ENCODE measurements at places on chromosomes 1 and 21. TPM values are rescaled to one million over a fixed set of nuclear protein-coding genes. Genes with fewer than 3 reads are reported as not detected.

- no peak for DNase-seq
Measured at GRCh38 chr1:206836111-206836510, 29.3 kb upstream of the IL20 start.

ATP1A4 gene
- total RNA-seq, result not detected

DNA sequence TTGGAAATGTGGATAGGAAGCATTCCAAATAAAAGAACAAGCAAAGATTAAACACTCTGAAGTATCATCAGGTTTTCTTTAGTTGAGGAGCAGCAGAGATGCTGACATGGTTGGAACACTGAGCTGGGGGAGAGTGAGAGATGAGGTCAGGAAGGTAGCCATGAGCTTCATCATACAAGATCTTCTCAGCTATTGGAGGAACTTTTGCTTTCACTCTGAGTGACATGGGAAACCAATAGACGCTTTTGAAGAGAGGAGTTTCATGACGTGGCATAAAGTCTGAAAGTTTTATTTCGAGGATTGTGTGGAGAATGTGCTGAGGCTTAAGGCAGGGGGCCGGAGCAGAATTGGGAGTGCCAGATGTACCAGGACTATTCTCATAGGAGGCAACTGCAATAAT is 616.2 kb upstream of the CAMK1G start:
- no peak for DNase-seq

TMEM69 gene
- 29.1 TPM for total RNA-seq

DNA sequence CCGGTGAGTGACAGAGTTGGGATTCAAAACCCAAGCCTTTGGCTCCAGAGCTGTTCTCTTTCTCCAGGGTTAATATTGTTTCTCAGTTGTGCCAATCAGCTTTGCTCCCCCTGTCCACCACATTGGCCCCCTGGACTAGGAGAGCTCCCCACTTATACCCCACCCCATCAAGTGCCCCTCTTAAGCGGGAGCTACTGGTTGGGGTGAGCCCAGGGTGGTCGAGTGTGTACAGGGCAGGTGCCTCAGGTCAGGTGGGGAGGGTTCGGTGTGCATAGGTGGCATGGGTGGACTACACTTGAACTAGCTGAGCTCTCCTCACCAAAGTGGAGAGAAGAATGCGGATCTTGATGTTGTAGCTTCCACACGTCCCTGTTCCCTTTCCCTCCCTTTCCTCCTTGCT is 14.2 kb downstream of the KCNA2 start:
- DNase-seq, result no peak

DNA sequence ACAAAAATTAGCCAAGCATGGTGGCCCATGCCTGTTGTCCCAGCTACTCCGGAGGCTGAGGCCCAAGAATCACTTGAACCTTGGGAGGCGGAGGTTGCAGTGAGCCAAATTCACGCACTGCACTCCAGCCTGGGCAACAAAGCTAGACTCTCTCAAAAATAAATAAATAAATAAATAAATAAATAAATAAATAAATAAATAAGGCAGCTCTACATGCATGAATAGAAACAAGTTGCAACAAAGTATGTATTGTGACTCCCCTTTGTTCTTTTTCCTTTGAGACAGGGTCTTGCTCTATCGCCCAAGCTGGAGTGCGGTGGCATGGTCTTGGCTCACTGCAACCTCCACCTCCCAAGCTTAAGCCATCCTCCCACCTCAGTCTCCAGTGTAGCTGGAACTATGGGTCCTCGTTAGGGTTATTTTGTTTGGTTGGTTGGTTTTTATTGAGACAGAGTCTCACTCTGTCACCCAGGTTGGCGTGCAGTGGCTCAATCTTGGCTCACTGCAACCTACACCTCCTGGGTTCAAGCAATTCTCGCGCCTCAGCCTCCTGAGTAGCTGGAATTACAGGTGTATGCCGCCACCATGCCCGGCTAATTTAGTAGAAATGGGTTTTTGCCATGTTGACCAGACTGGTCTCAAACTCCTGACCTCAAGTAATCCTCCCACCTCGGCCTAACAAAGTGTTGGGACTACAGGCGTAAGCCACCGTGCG is 8.0 kb downstream of the USP48 start:
- DNase-seq, result no peak

- DNase-seq, result no peak
Measured at GRCh38 chr1:65105596-65105995, 42.4 kb upstream of the AK4 start.

GRCh38 chr1:36651176-36651910 is 168.6 kb upstream of the CSF3R start:
- no peak for DNase-seq

EVA1B gene
- total RNA-seq, result 118 TPM

DNA sequence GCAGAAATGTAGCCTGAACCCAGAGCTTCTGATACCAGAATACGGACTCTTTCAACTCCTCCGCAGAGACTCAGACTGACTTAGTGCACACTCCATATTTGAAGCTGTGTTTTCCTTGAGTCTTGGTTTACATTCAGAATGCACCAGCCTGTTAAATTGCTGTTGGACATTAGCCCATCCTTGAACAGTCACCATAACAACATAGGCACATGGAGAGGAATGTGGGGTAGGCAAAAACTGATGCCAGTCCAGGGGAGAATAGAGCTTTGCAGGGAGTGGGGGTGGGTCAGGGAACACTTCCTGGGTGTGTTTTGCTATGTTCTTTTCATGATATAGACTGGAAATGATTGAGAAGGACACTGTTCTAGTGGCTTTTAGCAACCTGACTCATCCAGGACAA is 76.3 kb upstream of the CACNA1E start:
- DNase-seq, result no peak

- DNase-seq, result no peak
Measured at GRCh38 chr1:54547601-54548388, at the start of gene ACOT11. ACOT11 (plus strand) TSS chr1:54548228; CDS start chr1:54548310, 82 bp downstream.

DNA sequence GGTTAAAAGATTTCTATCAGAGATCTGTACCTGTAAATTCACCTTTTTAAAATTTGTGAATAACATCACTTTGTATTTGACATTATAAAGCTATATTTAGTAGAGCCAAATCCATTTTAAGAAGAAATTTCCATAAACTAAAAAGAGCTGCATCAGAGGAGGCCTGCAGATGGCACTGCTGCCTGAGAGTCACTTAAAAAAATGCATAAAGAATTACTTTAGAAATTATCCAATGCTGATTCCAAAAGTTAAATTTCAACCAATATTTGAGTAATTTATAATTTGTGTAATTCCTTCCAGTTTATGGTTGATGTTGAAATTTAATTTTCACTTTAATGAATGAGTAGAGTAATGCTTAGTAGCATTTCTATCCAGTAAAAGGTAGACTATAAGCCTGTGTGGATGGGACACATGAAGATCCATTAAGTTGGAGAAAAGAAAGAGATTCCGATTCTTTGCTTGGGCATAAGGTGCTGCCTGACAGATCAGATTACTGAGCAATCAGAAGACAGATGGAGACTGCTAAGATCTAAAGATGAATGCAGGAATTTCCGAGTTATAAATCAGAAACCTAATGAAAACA is 20.7 kb upstream of the RPE65 start:
- no peak for DNase-seq

DNA sequence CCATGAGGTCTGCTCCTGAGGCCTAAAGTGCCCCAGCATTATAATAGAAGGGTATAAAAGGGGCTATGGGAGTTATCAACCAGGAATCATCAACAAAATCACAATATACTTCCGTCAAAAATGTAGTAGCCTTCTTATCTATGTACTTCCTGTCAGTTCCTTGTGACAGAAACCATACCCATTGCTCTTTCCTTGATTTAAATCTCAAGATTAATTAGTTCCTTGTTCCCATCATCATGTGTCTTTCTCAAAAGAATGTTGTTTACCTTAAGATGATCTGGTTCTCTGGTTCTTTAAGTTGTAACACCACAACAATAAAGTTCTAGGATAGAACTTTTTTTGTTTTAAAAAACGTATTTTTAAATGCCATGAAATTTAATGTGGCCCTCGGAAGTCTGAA is 833.3 kb downstream of the LTN1 start:
- DNase-seq, result no peak

GRCh38 chr1:84929581-84929980 is 36.6 kb upstream of the LPAR3 start:
- DNase-seq, result no peak

Measured in breast epithelium (tissue), 4 donors.